Erythroblast (primary cell): ENCODE measurements at places on chromosomes 12 and 14.

- DNase-seq = no peak
Measured at GRCh38 chr12:93589081-93589480, 16.6 kb downstream of the SOCS2 start.

DNA sequence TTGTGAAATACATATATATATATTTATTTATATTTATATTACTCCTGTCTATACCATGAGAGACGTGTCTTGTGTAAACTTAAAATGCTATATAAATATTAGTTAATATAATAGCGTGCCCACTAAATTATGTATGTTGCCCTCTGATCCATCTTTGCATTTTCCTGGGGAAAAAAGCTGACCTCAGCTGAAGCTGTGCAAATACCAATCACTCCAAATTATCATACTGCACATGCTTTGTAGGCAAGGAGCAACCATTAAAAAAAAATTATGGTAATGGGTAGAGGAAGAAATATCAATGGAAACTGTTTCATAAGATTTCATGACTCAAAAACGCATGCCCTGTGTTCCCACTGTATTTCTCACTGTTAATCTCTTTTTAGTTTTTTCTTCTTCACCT is 179.8 kb downstream of the ANO4 start:
- DNase-seq = no peak

DNA sequence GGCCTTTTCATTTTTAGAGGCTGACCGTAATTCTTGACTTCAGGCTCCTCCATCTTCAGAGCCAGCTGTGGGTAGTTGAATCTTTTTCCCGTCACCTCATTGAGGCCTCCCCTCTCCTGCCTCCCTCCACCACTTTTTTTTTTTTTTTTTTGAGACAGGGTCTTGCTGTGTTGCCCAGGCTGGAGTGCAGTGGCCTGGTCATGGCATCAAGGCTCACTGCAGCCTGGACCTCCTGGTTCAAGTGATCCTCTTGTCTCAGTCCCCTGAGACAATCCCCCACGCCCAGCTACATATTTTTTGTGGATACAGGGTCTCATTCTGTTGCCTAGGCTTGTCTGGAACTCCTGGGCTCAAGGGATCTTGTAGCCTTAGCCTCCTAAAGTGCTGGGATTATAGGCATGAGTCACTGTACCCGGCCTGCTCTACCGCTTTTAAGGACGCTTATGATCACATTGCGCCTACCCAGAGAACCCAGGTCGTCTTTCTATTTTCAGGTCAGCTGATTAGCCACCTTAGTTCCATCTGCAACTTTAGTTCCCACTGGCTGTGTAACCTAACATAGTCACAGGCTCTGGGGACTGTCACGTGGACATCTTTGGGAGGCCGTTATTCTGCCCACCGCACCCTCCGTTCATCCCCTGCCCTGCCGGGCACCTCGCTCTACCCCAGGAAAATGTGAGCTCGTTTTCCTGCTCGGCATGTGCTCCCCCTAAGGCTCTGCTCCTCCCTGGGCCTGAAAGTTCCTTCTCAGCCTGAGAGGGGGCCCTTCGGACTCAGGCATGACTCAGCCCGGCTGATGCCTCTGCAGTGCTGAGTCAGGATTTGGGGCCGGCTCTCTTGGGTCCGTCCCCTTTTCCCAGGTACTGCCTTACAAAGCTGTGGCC is 13.4 kb downstream of the TNFAIP2 start:
- DNase-seq = peak; percentile 36

- no peak for DNase-seq
Measured at GRCh38 chr12:92729773-92730305, 27.1 kb downstream of the PLEKHG7 start.

- DNase-seq = no peak
Measured at GRCh38 chr12:119372540-119372939, 38.0 kb downstream of the CCDC60 start.

- no peak for DNase-seq
Measured at GRCh38 chr14:51849097-51849496, 11.3 kb upstream of the GNG2 start.

- no peak for DNase-seq
Measured at GRCh38 chr14:91245029-91245428, 525 bp upstream of the GPR68 start.

DNA sequence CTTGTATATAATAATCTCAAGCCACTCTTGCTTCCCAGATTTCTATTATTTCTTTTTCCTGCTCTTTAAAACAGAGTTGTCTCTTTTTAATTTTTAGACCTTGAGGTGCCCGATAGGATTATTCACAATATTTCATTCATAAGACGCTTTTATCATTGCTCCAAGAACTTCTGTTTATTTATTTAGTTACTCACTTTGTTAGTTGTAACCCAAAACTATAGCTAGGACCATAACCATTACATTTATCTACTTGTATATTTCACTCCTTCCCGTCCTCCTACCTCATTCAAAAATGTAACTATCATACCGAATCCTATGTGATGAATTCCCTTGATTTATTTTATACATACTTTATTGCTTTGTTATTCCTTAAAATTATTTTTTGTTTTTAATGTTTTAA is 7.1 kb downstream of the EIF2S3B start:
- DNase-seq = no peak

DNA sequence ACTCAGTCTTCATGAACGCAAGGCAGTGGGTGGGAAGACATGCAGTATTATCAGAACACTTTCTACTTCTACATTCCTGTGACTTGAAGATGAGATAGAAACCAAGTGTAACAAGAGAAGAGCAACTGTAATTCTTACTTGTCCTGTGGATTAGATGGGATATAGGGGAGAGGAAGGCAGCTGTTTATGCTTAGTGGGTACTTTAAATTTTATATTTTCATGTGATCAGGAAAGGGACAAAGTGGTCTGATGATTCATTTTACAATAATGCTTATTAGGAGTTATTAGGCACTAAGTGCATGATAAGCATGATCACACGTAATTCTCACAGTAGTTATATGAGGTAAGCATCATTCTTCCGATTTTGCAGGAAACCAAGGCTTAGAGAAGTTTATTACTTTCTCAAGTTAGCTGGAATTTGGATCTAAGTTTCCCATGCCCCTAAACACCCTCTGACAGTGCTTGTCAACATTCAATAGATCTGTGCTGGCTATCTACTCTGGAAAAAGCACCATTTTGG is 52.7 kb downstream of the PTGER2 start:
- no peak for DNase-seq

- DNase-seq = no peak
Measured at GRCh38 chr12:70549340-70550179, 87.7 kb downstream of the PTPRB start.

DNA sequence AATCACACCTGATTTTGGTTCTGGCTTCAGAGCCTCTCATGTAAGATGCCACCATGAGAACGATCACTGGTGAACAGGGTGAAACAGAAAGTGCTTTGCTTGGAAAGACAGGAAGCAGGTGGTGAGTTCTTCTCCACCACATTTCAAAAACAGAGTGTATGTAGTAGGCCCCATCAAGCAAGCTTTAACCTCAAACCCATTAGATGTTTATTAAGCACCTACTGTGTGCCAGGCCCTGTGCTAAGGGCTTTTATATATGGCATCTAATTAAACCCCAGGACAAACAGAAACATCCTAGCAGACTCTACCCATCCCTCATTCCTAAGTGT is 47.8 kb upstream of the MED13L start:
- no peak for DNase-seq

GRCh38 chr12:120241561-120242274 is 23.8 kb downstream of the PXN start:
- DNase-seq = no peak

- peak; percentile 64 for DNase-seq
Measured at GRCh38 chr12:104567832-104568486, 111.2 kb downstream of the CHST11 start.

GRCh38 chr12:130975116-130975515 is 21.4 kb downstream of the ADGRD1 start:
- no peak for DNase-seq

DNA sequence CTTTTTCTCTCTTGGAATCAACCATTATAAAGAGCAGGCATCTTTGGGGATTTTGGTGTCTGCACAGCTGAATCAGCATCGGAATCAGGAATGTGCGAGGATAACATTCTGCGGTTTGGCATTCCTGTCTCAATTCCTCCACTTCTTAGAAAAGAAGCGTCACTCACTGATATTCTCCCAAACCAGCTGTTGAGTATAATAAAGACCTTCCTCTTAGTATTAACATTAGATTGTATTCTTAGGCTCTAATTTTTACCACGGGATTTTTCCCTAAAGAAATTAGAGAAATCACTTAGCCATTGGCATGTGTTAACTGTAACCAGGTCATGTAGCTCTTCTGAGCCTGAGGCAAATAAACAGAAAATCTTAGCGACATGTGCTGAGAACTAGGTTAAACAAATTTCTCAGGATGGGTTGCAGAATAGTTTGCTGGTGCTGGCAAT is 128.7 kb downstream of the TMX1 start:
- no peak for DNase-seq

DNA sequence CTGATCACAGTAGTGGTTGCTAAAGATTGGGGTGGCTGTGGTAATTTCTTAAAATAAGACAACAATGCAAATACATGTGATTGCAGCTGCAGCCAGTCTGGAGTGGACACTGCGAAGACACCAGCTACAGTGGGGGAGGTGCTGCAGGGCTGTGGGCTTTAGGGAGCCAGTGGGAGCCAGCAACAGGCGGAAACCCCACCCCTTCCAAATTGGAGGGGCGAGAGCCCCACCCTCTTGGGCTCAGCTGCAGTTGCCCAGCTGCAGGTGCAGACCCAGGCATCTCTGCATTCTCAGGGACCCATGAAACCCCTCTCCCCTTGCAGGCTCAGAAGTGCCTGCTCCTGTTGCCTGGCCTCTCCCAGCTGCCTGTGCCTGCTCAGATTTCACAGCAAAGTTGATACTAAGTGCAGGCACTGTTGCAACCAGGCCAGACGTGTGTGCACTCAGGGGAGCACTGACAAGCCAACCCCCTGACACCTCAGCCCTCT is 104.8 kb downstream of the MYF5 start:
- no peak for DNase-seq

- no peak for DNase-seq
Measured at GRCh38 chr12:104909761-104910160, 48.3 kb downstream of the SLC41A2 start.

- no peak for DNase-seq
Measured at GRCh38 chr12:22925623-22926022, 300.7 kb downstream of the ETNK1 start.

DNA sequence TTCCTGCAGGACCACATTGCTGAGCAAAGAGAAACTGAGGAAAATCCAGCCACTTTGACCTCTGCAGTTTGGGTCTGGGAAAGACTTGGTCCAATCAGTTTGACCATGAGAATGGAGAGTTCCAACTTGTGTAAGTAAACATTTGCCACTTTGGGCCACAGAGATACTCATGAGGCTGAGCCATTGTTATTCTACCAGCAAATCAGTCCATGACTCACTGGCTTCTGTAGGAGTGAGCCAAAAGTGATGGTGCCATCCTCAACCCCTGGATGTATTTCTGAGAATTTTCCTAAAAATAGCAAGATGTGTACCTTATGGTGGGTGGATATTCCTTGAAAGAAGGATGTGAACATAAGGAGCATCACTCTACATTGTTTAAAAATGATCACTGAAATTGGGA is 192.9 kb upstream of the OR4E1 start:
- no peak for DNase-seq

DNA sequence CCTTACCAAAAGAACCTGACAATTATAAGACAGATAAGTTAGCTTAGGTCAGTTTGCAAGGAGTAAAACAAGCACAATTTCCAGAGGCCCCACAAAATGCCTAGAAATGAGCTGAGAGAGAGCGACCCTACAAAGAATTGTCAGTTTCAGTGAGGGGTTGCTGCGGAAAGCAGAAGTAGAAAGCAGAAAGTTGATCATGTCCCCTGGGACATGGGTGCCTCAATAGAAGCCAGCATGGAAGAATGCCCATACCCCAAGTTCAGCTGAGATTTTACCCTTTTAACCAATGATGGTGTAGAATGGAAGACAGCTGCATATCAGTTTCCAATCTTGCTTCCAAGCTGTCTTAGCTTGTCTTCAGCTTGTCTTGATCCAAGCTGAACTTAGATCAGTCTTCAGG is 21.8 kb upstream of the CRY1 start:
- no peak for DNase-seq

DNA sequence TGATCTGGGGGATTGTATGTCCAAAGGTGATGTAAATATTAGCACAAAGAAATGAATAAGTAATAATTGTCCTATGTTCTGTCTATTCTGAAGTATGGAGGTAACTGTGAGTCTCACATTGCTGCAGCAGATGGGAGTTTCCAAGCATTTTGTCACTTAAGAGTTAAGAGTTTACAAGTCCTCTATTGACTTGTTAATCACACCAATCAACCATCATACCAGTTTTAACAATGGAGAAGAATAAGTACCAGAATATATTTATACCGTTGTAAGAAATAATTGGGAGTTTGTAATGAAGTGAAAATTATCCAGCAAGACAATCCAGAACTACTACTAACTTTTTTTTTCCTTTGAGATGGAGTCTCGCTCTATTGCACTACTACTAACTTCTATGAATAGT is 139.1 kb downstream of the MDGA2 start:
- no peak for DNase-seq

- peak; percentile 19 for DNase-seq
Measured at GRCh38 chr14:23694949-23695663, 58.9 kb downstream of the DHRS2 start.

DNA sequence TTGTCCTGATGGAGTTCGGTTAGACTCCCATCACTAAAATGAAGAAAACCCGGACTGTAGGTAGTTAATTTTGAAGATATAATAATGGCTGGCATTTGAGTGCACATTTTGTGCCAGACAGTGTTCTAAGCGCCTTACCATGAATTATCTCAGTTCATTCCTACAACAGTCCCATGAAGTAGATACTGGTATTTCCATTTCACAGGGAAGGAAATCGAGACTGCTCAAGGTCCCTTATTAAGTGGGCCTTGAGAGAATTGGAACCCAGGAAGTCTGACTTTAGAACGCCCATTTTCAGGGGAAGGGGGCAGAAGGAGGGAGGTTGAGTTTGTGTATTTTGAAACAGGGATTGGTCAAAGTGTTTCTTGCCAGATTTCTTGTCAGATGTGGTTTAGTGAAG is 855 bp downstream of the MNAT1 start:
- DNase-seq = peak; percentile 28

GRCh38 chr14:72617391-72618031 is 276.4 kb downstream of the DPF3 start:
- no peak for DNase-seq

DNA sequence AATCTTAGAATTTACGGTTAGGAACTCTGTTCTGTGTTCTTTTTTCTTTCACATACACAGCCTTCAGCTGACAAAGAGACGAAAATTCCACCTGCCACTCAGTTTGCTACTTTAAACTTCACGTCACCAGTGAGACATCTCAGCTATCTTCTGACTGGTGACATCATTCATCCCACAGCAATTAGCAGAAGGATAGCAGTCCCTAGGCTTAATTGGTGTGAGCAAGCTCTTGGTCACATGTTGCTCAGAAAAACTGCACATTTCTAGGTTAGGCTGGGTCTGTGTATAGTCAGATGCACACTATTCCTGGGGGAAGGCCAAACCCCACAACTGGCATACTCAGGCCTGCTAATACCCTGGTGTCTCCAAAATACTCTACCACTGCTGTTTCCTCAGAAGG is 23.9 kb downstream of the SLC7A7 start:
- DNase-seq = no peak
